Frontal cortex (tissue), 4 donors: ENCODE measurements at places on chromosomes 5 and 9. TPM values are rescaled to one million over a fixed set of nuclear protein-coding genes. Genes with fewer than 3 reads are reported as not detected.

Gene MBLAC2
- 17.9 TPM for total RNA-seq

- no peak for DNase-seq
These were observed 23.0 kb upstream of the ECM2 start for GRCh38 chr9:92558612-92559374.

DNA sequence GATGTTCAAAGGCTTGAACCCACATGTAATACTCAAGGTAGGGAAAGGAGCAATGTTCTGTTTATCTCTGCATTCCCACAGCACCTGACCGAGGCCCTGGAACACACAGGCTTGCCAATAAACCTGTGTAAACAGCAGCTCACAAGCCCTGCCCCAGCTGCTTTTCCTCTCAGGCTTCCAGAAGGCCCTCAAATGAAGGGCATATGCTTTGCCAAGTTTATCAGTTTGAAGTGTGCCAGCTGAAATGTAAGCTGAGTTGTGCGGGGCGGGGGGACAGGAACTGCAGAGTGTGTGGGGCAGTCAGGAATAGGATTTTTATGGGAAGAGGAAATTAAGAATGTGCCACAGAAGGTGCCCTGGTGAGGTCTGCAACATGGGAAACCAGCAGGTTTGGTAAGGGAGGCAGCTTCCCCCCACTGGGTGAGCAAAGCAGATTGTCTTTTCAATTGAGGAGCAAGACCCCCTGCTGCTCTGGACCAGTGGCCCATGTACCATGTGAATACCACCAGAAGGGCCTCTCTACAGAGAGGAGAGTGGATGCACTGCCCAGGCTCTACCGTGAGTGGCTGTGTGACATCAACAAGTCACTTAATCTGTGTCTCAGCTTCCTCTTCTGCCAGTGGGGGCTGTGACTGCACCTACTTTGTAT is 194.8 kb downstream of the SPOCK1 start:
- no peak for DNase-seq

DNA sequence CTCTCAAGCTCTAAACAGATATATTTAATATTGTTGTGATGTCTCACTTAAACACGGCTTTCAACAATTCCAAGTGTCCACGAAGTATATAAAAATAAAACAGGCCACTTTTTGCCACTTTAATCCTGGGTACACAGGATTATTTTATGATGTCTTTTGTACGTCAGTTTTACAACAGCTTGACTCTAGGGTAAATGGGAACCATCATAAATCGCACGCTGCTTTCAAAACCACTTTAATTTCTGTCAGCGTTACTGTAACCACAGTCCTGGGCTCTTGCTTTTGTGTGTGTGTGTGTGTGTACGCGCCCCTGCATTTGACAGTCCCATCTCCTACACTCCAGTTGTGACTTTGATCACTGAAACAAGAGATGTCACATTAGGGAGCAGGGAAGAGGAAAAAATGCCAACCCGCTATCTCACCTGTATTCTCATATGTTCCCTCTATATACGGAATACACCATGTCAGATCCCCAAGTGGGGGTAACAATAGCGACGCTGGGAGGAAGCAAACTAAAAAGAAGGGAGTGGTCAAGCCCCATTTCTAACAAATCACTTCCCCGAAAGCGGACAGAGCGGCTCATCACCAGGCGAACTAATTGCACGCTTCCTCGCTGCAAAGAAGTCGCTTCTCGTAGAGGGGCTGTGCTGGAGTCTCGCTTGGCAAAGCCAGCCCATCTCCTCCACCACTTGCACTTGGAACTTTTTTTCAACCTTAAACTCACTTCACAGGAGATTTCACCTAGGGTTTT is 1.2 kb downstream of the BNC2 start:
- no peak for DNase-seq

DNA sequence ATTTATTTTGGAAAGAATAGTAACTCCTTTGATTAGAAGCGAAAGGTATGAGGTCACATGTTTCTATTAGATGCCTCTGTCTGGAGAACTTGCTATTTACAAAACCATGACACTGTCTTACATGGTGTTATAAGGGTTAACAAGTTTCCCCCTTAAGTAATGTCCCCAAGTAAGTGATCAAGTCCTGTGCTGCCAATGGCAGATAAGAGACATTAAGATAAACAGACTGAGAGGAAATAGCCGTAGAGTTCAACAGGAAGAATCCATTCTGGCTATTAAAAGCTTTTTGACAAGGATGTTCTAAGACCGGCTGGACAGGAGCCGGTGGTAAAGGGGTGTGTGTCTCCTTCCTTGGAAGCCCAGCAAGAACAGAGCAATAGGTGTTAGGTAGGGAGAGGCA is 257.5 kb downstream of the GADD45G start:
- no peak for DNase-seq
